ENCODE measurements at places on chromosomes 4 and X.

GRCh38 chr4:184649971-184650855 lies 675 bp downstream of the PRIMPOL start:
- DNase-seq = no peak

DNA sequence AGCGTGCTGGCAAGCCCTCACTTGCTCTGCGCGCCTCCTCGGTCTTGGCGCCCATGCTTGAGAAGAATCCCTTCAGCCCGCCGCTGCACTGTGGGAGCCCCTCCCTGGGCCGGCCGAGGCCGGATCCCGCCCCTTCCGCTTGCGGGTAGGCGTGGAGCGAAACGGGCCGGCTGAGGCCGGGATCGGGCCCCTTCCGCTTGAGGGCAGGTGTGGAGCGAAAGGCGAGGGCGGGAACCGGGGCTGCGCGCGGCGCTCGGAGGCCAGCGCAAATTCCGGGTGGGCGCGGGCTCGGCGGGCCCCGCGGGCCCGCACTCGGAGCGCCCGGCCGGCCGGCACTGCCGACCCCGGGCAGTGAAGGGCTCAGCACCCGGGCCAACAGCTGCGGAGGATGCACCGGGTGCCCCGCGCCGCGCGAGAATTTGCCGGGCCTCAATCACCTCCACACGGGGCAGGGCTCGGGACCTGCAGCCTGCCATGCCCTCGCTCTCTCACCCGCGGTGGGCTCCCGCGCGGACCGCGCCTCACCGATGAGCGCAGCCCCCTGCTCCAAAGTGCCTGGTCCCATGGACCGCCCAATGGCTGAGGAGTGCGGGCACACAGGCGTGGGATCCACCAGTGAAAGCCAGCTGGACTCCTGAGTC lies 58.1 kb upstream of the GBA3 start:
- DNase-seq = no peak

GRCh38 chr4:11801466-11802446 lies 373.1 kb upstream of the HS3ST1 start:
- DNase-seq = no peak

- peak; percentile 48 for DNase-seq
Observed at GRCh38 chr4:7803992-7804755, 135.5 kb downstream of the AFAP1 start.

GRCh38 chr4:142293536-142293935 lies 552.6 kb downstream of the INPP4B start:
- DNase-seq = no peak
